Activated T-cell treated with anti-CD3 and anti-CD28 coated beads, Interleukin-2, amount 50 U/mL, for 72 hours (primary cell): ENCODE measurements at places on chromosomes 13 and 19. TPM values are rescaled to one million over a fixed set of nuclear protein-coding genes. Genes with fewer than 3 reads are reported as not detected.

The ICAM5 gene
- 3.8 TPM for total RNA-seq

The MCF2L gene
- 11.8 TPM for total RNA-seq

The CDX2 gene
- not detected for total RNA-seq

The CAB39L gene
- total RNA-seq: 10.0 TPM

The LILRB1 gene
- 0.38 TPM for total RNA-seq

The ZNF547 gene
- total RNA-seq: 4.5 TPM

The THSD1 gene
- total RNA-seq: 0.35 TPM

The SPTBN4 gene
- 2.2 TPM for total RNA-seq

The CRLF1 gene
- not detected for total RNA-seq

The HPN gene
- 0.19 TPM for total RNA-seq

The LILRB2 gene
- total RNA-seq: not detected

The ETV2 gene
- 2.5 TPM for total RNA-seq

The KLHL1 gene
- not detected for total RNA-seq

The CHAF1A gene
- total RNA-seq: 74.0 TPM
